Panc1 (cell line): ENCODE measurements at places on chromosomes 2 and 18.

GRCh38 chr18:48767090-48767690 lies 183.6 kb downstream of the SMAD7 start:
- no peak for DNase-seq

DNA sequence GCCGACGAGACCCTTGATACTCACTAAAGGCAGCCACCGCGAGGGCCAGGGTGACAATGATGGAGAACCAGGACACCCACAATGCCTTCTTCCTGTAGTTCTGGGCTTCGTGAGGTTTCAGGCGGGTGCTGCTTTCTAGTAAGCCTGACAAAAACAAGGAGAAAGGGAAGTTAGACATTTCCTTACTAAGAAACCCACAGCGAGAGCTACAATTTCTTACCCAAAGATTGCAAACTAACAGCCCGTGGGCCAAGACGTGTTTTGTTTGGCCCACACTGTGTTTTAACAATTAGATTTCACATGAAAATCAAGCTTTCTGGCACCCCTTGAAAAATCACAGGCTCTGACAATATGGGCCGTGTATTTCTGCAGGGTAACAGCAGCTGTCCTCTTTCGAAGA lies 5.6 kb downstream of the TMEM163 start:
- no peak for DNase-seq

- no peak for DNase-seq
These were observed 122.9 kb upstream of the ITGA4 start for GRCh38 chr2:181334158-181334826.

DNA sequence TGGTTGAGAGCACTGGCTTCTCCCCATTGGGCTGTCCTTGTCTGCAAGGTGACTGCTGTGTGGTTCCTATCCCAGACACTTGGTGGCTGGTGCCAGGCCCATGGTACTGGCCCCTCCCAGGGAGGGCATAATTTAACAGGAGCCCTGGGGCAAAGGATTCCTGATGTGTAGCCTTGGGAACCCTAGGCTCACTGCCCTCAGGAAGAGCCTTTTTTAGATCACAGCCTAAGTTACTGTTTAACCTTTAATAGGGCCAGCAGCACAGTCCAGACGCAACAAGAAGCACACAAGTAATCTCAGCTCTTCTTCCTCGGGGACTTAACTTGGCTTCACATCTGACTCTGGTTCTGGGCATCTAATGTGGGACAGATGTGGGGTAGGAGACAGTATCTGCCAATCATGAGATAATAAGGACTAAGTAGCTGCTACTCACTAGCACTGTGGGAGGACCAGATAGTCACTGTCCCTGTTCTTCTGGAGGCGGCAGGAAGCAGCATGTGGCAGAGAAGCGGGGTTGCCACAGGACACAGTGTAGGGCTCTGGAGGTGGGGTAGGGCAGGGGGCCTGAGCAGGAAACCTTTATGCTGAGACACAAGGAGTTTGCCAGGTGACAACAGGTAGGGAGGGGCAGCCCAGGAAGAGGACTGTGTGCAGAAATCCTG lies 136.3 kb downstream of the TMEM17 start:
- no peak for DNase-seq

GRCh38 chr2:6750411-6751158 lies 115.1 kb downstream of the CMPK2 start:
- no peak for DNase-seq

- DNase-seq = no peak
These were observed 50.0 kb downstream of the CPO start for GRCh38 chr2:206989311-206989710.
